Putamen (tissue), 1 donor: ENCODE measurements at places on chromosomes 16 and 17.
A peak's percentile ranks its signal among the peaks of the same experiment; 100 is the strongest.

GRCh38 chr17:82950525-82951102 lies 110.8 kb upstream of the ZNF750 start:
- no peak for DNase-seq

GRCh38 chr17:50196826-50197225 lies 4.6 kb downstream of the COL1A1 start:
- DNase-seq = no peak

DNA sequence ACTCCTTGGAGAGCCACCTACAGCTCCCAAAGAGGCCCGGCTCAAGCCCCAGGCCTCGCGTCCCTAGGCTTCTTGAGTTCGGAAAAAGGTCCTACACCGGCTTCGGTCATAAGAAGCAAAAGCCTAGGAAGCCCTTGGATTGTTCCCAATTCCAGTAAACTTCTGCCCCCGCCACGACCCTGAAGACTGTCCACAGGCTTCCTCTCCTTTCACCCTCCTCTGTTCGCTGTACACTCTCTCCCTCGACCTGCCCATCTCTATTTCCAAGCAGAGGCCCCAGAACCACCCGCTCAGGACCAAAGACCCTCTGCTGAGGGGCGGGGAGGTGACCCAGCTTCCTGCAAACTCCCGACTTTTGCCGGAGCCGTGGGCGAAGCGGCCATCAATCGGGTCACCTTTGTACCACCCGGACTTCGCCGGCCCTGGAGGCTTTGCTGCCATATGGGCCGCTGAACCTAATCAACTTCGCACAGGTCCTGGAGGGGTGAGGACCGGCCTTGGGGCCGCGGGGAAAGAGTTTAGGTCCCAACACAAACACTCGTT lies 2.7 kb downstream of the HOXB2 start:
- DNase-seq = no peak

GRCh38 chr16:58843675-58844074 lies 109.6 kb upstream of the GOT2 start:
- DNase-seq = no peak

DNA sequence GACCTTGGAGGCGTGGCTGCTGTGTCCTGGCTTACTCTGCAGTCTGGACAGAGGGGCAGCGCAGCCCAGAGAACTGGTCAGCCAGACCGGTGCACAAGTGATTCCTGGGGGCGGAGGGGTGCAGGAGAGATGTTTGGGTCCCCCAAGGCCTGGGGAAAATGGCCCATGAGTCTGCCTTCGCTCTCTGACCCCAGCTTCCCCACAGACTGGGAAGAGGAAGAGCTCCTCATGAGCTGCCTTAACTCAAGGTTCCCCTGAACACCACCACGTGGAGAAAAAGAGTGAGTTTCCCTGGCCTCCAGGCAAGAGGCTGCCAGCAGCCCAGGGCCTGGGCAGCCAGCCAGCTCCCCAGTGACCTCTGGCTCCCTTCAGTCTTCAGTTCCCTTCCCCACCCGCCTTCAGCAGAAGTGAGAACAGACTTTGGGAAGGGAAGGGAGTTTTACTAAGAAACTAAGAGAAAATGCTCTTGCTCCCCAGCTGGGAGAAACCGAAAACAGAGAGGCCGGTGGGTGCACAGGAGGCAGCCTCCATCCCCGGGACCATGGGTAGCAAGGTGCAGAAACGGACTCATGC lies 2.0 kb upstream of the C17orf99 start:
- DNase-seq = peak; percentile 77

DNA sequence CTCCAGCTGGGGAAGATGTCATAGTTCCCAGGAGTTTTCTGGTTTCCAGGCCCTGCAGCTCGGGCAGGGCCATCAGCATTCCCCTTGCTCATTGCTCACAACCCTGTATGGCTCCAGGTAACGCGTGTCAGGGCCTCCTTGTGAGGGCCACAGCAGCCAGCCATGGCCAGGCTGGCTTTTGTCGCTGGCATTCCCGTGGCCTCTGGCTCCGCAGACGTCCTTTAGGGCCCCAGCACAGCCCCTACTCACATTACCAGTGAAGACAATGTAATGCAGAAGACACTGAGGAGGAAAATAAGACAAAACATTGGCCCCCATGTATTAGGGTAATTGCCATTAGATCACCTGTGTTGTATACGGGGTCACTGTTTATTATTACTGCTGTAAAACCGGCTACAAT lies 1799.0 kb downstream of the TP53TG3F start:
- DNase-seq = no peak

GRCh38 chr16:51994597-51994996 lies 552.3 kb downstream of the TOX3 start:
- no peak for DNase-seq

DNA sequence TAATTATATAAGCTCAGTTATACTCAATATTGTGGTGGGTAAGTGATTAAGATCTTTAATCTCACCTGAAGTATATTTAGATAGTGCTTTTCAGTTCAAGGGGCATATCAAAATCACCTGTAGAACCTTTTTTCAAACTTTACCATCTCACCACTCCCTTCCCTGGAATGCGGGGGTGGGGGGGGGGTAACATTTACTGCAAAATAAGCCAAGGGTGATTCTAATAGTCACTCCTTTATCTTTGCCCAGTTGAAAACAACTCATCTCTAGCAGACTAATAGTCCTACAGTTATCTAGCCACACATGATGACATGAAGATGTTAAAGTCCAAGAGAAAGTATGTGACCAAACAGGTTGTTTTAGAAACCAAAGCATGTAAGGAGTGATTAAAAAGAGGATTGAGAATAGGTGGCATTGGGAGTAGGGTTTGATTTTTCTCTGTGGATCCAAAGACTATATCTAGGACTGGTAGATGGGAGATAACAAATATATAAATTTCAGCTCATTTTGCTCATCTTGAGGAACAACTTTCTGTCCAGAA lies 21.5 kb downstream of the LPCAT2 start:
- DNase-seq = no peak

GRCh38 chr17:44235583-44235936 lies 16.1 kb upstream of the UBTF start:
- no peak for DNase-seq

- no peak for DNase-seq
Measured at GRCh38 chr17:58020401-58020800, 13.4 kb upstream of the SRSF1 start.

GRCh38 chr16:732936-733335 lies 6.0 kb downstream of the HAGHL start:
- DNase-seq = peak; percentile 66

- DNase-seq = no peak
Measured at GRCh38 chr17:34665819-34666763, 86.7 kb downstream of the TMEM132E start.

GRCh38 chr17:62781356-62781755 lies 26.8 kb downstream of the MARCHF10 start:
- no peak for DNase-seq

DNA sequence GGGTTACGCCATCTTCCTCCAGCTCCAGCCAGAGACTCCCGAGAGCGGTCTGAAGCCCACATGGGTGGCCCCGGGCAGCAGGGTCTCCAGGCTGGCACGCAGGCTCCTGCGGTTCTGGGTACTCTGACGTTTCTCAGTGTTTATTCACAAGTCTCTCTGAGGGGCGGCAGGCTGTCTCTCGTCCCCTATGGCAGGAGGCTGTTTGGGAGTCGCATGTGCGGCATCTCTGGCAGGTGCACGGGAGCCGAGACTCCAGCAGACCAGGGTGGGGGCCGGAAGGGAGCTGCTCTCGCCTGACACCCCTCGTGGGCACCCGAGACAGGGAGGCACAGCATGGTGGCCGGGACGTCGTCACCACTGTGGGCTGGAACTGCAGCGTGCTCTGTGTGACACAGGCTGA lies 48.1 kb downstream of the ZNF778 start:
- no peak for DNase-seq

DNA sequence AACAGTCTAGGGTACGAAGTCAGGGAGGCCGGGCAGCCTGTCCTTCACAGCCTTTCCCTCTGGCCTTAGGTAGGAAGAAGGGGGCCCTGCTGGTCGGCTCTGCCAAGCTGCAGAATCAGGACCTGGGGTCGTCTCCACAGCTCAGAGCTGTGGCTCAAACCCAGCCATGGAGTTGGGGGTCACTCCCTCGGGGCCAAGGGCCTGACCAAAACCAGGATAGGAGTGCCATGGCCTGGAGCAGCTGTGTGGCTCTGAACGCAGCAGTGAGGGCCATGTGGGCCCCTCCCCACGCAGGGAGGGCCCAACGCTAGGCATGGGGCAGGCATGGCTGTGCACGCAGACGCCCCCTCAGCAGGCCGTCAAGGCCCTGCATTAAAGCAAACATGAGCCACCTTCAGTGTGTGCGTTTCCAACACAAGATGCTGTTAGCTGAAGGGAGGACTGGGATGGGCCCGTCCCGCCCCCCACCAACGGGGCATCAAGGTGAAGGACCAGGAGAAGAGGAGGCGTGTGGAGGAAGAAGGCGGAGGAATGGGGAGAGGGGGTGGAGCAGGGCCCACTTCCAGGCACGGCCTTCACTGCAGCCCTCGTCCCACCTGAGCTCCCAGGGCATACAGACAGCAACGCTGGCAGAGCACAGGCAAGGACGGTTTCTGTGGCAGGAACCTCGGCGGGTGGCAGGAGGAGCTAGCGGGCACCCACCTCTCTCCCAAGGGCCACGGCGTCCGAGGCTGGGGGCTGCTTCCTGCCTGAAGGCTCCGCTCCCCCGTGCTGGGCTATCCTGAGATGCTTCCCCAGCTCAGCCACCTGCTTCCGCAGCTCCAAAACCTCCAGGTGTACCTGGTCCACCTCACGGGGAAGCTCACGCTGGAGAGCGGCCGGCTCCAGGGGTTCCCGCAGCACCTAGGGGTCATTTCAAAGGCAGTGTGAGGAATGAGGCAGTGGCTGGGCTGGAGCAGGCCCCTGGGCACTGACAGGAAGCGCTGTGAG lies 55.3 kb downstream of the CCDC57 start:
- no peak for DNase-seq

GRCh38 chr16:30525844-30526136 lies 576 bp downstream of the ZNF768 start:
- DNase-seq = no peak

DNA sequence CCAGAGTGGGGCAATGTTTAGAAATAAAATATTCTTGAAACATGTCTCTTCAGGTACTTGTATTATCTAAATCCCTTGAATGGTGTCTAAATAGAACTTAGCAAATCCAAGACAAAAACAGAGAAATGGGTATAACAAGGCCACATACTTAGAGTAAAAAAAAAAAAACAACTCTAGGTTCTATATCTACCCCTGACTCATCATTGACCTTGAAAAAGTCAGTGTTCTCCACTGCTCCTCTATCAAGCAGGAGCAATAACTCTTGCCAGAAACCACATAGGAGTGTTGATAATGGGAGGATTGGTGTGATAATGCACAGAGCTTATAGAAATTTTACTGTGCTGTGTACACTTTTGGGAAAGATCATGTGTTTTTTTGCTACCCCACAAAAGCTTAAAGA lies 296.6 kb upstream of the PMFBP1 start:
- no peak for DNase-seq

DNA sequence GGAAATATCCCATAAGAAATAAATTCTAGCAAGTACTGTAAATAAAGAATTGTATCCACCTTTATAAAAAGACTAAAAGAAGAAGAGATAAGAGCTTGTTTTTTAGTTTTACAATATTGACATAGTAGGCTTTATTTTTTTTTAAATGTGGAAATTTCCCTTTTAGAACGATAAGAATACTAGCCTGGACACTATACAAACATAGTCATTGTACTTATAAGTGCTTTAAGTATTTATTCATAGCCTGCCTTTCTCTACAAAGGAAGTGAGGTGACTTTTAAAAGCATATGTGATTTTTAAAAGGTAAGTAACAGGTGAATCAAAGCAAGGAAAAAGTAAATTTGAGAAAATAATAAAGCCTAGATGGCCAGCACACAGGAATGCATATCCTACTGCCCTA lies 17.7 kb downstream of the TOX3 start:
- DNase-seq = no peak

- DNase-seq = no peak
Measured at GRCh38 chr17:39208893-39209292, 8.8 kb downstream of the RPL19 start.

- no peak for DNase-seq
Measured at GRCh38 chr16:3089717-3090592, 9.1 kb downstream of the ZSCAN10 start.

- no peak for DNase-seq
Measured at GRCh38 chr17:69331756-69332155, 4.8 kb upstream of the ABCA5 start.

DNA sequence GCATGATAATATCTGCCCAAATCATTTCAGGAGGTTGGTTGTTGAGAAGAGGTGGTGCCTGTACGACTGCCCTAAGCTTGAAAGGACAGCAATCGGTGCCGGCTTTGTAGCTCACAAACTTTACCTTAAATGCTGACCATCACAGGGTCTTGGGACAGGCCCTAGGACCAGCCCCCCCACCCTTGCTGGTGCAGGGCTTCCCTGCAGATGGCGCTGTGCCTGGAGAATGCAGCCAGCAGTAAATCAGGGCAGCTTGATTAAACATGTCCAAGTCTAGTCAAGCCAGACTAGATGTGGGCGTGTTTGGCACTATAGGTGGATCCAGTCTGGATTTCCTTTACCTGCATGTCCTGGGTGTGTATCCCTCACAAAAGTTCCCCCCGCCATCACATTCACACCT lies 135.5 kb upstream of the CRHR1 start:
- DNase-seq = no peak

- DNase-seq = no peak
Measured at GRCh38 chr16:9625122-9625521, 533.7 kb downstream of the HAPSTR1 start.

GRCh38 chr16:2990891-2991290 lies 10.6 kb upstream of the PKMYT1 start:
- DNase-seq = no peak

DNA sequence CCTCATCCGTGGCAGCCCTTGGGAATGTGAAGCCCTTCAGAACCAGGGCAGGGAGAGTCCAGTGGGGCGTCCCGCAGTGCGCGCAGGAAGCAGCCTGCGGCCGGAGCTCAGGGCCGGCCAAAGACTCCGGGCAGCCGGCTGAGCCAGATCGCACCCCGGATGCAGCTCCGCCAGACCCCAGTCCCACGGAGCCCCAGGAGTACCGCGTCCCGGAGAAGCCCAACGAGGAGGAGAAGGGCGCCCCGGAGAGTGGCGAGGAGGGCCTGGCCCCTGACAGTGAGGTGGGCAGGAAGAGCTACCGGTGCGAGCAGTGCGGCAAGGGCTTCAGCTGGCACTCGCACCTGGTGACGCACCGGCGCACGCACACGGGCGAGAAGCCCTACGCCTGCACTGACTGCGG lies 6.9 kb downstream of the ZNF205 start:
- DNase-seq = no peak
